ENCODE measurements at places on chromosomes 16 and 17.

DNA sequence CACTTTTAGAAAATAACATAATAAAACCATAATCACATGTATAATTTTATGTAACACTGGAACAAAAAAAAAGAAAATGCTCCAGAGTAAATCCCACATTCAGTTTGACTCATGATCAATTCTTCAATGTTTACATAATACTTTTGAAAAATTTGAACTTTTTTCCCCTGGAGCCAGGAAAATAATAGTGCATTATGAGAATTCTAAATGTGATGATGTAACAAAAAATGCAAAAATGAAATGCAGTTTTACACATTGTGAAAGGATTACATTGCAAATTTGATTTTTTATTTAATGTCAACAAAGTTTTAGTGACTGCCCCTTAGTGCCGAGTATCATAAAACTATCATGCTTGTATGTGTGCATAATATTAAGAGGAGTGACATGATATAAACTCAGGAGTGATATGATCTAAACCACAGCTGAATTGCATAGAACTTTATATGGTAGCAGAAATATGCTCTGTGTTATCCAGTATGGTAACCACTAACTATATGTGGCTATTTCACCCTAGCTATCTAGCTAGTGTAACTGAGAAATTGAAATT lies 238.2 kb downstream of the CDH8 start:
- DNase-seq: no peak

- no peak for DNase-seq
These were observed 2.6 kb upstream of the MTHFSD start for GRCh38 chr16:86557587-86557986.

GRCh38 chr16:81925016-81925415 lies 86.3 kb downstream of the SDR42E1 start:
- no peak for DNase-seq

DNA sequence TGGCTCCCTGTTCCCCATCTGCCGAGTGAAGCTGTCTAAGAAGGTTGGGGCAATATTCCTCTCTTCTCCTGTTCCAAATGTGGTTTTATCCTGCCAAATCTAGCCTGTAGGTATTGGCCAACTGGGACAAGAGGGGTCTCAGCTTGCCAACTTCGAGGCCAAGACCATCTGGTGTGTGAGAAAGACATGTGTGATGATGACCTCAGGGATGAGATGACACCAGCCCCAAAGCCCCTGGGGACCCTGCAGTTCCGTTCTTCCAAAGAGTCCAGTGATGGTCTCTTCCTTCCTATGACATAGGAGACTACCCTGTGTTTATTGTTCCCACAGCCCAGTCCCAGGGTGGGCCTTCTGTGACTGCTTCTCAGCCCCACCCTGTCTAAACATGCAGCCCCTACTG lies 34.8 kb upstream of the ADAMTS18 start:
- DNase-seq: no peak

GRCh38 chr16:14489460-14489859 lies 140.6 kb downstream of the PARN start:
- no peak for DNase-seq

GRCh38 chr16:51666821-51667220 lies 515.8 kb upstream of the SALL1 start:
- no peak for DNase-seq

DNA sequence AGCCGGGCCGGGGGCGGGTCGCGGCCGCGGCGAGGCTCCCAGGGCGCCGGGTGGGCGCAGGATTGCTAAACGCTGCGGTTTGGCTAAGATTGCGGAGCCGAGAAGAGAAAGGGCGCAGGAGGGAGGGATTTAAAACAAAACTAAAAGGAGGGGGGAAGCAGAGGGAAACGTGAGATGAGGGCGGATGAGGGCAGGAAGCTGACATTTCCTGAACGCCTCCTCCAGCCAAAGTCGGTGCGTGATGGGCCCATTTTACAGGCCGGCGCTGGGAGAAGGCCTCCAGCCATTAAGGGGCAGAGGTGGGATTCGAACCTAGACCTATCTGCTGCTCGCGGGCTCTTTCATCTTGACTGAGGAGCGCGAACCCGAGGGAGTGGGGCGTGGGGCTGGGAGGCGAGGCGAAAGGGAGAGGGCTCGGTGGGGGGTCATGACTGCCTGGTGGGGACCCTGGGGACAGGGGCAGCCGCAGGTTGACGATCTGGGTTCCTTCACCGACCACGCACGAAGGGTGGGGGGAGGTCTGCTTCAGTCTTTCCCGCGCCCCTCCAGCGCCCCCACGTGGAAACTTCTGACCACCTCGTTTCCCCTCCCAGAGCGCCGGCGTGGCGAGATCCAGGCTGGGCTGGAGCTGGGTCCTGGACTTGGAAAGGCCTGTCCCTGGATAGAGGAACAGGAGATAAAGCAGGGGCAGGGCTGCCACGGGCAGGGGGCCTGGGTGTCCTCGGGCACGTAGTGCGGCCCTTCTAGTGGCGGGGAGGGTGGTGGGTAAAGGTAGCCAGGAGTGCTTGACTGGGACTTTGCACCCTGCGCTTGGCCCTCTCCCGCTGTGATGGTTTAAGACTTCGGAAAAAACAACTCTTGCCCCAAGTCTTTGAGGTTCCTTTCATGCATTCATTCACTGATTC lies 3.8 kb upstream of the TAC4 start:
- peak; percentile 44 for DNase-seq

DNA sequence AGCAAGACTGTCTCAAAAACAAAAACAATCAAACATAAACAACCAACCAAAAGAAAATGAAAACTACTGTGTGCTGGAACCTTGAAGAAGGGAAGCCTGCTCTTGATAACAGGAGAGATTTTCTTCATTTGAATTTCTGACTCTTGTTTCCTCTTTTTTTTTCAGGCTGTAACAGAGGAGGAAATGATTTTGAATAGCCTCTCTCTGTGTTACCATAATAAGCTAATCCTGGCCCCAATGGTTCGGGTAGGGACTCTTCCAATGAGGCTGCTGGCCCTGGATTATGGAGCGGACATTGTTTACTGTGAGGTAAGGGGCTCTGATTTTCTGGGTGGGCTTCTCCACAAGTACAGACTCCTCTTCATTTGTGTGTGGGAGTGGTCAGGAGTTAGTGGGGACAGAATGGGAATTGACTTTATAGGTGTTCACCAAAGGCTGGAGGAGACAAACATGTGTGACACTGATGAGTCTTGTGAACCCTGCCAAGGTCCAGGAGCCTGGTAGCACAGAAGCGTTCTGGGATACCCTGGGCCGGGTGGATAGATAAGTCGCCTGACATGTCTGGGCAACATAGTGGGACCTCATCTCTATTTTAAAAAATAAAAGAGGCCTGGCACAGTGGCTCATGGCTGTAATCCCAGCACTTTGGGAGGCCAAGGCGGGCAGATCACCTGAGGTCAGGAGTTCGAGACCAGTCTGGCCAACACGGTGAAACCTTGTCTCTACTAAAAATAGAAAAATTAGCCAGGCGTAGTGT lies 14.9 kb downstream of the DUS2 start:
- DNase-seq: no peak

DNA sequence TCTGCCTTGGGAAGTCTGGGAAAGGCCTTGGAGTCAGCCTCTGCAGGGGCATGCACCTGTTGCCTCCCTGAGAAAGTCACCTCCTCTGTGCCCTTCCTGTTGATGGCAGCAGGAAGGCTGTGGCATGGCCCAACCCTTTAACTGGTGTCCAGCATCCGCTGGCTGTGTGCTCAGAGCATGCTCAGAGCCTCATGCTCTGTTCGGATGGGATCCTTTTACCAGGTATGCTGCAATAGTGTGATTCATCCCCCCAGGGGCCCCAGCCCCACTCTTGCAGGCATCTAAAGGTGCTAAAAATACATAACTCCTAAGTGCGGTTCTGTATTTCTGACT lies 24.9 kb downstream of the KLHL36 start:
- DNase-seq: no peak

GRCh38 chr16:58057784-58058183 lies 32.2 kb downstream of the MMP15 start:
- no peak for DNase-seq

GRCh38 chr16:57899771-57900661 lies 70.9 kb downstream of the CNGB1 start:
- peak; percentile 51 for DNase-seq

DNA sequence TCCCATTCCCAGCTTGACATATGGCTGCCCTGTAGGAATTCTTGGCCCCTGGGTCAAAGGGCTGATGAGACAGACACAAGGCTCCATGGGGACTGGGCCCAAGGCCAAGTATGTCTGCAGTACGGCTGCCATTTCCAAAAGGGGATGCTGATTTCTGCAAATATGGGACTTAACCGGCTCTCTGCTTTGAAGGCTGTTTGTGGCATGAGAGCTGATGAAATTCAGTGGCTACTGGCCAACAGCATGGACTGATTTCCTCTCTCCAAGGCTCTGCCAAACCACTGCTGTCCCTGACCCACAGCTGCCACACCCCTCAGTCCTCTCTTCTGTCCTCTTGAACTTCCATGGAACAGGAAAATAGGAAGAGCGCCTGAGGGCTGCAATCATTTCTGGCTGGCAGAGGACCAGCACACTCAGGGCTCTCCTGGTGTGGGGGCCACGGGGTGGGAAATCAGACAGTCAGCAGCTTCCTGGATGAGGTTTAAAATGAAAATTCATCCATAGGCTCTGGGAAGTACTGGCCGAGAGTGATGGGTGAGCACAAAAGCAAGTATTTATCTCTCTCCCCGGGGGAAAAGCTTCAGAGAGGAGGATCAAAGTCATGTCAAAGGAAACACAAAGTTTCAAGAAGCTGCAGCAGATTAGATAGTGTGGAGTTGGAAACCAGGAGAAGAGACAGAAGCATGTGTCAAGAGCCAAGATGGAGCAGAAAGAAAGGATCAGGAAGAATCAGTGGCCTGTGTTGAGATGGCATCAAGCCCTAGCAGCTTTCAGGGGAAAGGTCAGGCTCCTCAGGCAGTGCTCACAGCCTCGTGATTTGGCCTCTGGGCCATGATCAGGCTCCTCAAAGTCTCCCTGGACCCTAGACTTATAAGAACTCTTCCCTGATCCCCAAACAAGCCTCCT lies 64.1 kb upstream of the SREBF1 start:
- DNase-seq: no peak
